ENCODE measurements at places on chromosomes 11 and 22.

GRCh38 chr22:42967933-42968332, 47.0 kb downstream of the PACSIN2 start:
- DNase-seq, result no peak

DNA sequence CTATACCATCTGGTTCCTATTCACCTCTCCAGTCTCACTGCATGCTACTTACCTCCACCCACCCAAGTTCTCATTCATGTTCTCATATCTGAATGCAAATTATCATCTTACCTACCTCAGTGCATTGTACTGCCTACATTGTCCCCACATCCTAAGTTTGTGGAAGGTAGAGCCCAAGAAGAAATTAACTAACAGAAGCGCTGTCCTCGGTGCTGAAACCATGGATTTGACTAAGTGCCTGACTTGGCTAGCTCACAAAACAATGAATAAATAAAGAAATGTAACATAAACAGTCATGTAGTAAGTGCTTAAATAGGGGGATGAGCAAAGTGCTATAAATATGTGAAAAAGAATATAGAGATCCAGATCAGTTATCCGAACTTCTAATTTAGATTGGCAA, 63.2 kb downstream of the GRIA4 start:
- no peak for DNase-seq

DNA sequence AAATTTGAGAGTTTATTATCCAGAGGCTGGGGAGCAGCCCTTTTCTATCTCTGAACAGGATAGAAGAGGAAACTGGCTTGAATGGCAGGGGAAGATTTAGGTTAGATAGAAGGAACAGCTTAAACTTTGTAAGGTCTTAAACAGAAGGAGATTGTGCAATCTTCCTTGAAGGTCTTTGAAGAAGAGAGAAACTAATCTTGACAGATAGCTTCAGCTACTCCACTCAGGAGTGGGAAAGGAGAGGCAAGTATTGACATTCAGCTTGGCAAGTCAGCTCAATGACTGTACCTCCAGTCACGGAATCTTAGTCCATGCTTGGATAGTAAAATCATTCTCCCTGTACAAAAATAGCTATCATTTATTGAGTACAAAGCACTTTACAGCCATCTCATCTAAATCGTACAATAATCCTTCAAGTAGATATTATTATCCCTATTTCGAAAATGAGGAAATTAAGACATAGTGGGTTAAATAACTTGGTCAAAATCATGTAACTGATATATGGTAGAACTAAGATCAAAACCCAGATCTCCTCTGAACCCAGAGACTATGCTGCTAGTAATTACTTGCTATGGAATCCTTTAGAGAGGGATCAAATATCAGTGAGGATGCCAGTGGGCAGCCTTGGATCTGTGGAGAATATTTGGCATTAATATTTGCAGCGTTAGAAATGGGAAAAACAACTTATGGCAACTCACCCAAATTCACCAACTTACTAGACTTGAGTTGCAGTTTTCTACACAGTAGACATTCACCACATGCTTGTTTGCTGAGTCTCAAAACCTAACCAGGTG, 14.6 kb downstream of the C11orf97 start:
- no peak for DNase-seq

DNA sequence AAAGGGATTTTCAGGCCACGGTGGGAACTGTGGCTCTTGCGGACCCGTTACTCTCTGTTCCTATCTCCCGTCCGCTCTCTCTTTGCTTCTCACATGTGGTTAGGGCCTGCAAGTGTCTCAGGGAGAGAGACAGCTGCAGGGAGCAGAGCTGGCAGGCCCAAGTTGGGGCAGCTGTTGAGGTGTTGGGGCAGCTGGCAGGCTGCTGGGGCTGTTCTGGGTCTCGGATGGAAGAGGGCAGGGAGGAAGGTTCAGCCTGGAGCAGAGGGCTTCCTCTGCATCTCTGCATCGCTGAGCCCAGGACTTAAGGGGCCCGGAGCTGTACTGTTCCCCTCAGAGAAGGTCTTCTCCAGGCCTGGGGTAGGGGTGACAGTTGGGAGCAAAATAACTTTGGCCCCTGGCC, 2.6 kb upstream of the CNIH2 start:
- DNase-seq, result no peak

- DNase-seq, result no peak
These were observed 104.5 kb upstream of the LMO1 start for GRCh38 chr11:8368194-8368593.

DNA sequence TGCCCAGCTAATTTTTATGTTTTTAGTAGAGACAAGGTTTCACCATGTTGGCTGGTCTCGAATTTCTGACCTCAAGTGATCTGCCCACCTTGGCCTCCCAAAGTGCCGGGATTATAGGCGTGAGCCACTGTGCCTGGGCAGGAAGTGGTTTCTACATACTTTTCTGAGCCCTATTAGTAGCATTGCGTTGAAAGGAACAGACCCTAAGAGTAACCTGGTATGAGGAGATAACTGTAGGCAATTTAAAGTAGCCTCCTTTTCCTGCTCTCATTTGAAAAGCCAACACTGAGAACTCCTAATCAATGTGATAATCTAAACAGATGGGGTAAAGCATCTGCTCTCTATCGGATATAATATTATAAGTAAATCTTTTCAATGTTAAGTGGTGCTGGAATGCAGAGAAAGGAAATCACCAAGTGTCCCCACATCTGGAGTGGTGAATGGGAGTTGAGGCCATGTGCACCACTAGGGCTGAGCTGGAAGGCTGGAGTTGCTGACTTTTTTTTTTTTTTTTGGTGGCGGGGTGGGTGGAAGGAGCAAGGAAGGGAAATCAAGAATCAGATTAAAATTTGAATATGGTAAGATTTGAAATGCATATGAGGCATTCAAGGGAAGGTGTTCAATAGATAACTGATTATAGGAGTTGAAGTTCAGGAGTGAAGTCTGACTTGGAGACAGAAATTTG, 20.7 kb downstream of the PDHX start:
- DNase-seq, result no peak

- no peak for DNase-seq
These were observed 40.8 kb downstream of the COMMD9 start for GRCh38 chr11:36248436-36248835.

- no peak for DNase-seq
These were observed 175.4 kb downstream of the CTTN start for GRCh38 chr11:70573701-70574151.

DNA sequence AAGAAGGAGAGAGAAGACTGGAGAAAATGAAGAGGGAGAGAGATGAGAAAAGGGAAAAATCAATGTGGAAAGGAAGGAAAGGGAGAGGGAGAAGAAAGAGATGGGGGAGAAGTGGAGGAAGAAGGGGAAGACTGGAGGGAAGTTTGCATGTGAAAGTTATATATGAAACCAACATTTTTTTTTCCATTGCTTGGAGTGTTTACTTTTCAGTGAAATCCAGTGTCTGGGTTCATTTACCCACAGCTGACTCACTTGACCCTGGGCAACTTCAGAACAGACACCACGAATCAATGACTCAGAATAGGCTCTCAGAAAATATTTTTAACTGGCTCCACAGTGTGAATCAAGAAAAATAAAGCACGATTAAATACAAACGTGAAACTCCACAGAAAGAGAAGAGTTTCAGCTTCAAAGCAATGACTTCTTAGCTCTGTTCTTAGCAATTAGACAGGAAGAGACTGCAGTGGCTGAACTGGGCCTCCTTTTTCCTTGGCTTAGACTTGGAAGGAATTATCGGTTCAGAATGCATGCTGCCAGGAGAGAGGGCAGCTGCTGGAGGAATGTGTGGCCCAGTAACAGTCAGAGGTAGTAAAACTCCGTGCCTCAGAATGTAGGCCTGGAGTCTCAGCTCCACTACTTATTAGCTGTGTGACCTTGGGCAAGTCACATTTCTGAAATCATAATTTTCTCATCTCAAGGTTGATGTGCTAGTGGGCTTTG, 237.5 kb downstream of the MIAT start:
- peak; percentile 80 for DNase-seq

- DNase-seq, result no peak
These were observed 3.4 kb downstream of the TIMM10 start for GRCh38 chr11:57527056-57527631.

- no peak for DNase-seq
These were observed 63.2 kb downstream of the ZBTB16 start for GRCh38 chr11:114122686-114123085.

GRCh38 chr22:39518996-39519680, 1.2 kb upstream of the ATF4 start:
- no peak for DNase-seq

DNA sequence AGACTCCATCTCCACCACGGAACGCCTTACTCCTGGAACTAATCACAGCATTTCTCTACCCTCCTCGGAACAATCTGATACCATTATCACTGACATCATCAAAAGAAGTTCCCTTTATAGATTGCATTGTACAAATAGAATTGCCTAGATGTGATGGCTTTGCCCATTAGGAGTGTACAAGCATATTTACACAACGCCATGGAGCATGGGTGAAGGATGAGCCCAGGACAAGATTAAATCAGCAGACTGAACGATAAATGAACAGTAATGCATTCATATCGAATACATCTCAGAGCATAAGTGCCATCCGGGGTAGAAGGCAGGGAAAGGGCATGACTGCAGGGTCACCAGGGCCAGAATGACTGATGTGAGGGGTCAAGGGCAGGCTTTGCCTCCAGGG, 57.3 kb downstream of the KIRREL3 start:
- DNase-seq, result no peak

DNA sequence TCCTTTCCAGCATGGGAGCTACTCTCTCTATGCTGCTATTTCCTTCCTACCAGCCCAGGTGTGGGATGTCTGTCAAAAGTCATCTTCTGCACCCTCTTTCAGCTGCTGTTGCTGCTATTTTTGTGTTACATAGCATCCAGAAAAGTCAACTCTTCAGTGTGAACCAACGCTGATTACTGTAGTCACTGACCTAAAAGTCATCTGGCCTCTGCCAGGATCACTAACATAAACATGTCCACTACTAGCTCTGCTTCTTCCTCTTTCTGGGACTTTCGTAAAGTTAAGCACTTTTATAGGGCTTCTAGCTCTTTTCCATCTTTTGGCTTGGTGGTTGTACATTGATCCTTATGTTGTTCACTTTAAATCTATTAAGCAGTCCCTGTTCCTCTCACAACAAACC, 90.2 kb upstream of the CARD18 start:
- no peak for DNase-seq

DNA sequence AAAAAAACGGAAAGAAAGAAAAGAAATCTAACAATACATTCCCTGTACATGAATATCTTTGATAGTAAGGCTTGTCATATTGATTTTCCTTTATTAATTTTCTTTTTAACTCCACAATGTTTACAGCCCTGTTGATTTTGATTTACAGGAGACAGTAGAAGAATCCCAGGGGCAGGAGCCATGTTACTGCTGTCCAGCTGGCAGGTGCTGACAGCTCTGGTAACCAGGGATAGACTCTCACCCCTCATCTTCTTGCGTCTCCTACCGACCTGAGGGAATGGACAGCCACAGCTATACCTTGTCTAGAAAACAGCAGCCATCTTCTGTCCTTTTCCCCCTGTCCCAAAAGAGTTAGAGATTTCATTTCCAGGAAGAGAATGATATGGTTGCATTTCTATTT, 37.4 kb downstream of the PRDM10 start:
- DNase-seq, result no peak

- DNase-seq, result no peak
These were observed 9.8 kb upstream of the CARD16 start for GRCh38 chr11:105054723-105055493.

DNA sequence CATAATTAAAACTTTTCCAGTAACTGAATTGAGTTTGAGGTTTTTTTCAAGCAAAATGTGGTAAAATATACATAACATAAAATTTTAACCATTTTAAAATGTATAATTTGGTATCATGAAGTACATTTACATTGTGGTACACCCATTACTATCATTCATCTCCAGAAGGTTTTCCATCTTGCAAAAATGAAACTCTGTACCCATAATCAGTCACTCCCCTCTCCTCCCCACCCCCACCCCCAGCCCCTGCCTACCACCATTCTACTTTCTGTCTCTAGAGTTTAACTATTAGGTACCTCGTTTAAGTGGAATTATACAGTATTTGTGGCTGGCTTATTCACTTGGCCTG, 63.7 kb downstream of the MICAL2 start:
- no peak for DNase-seq

- no peak for DNase-seq
These were observed 8.2 kb upstream of the HSPA8 start for GRCh38 chr11:123069908-123070821.

DNA sequence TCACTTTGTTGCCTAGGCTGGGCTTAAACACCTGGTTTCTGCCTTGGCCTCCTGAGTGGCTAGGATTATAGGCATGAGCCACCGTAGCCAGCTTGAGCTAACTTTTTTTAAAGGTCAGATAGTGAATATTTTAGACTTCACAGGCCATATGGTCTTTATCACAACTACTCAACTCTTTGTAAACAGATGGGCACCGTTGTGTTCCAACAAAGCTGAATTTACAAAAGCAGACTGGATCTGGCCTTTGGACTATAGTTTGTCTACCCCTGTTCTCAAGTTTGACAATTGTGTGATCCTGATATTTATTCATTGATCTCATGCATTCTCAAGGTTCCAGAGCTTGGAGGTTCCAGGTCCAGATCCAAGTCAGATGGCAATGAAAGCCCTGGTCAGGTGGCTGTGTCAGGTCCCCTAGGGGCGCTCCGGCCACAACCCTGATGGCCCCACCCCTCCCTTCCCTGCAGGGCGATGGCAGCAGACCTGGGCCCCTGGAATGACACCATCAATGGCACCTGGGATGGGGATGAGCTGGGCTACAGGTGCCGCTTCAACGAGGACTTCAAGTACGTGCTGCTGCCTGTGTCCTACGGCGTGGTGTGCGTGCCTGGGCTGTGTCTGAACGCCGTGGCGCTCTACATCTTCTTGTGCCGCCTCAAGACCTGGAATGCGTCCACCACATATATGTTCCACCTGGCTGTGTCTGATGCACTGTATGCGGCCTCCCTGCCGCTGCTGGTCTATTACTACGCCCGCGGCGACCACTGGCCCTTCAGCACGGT, 15.8 kb downstream of the P2RY2 start:
- no peak for DNase-seq

DNA sequence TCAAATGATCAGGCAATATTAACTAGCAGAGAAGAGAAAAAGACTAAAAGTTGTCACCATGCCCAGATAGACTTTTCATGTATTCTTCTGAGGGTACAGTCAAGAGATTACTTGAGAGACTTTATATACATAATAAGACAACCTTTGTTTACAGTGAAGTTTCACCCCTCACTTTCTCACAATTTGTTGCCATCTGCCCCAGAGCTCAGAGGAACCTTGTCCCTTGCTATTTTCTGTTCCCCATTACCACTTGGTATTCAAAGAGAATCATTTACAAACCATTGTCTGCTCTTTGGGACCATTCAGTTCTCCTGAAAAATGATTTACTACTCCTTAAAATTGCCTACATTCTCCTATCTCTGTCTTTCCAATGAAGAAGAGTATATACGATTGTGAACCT, 544.6 kb downstream of the CNTN5 start:
- DNase-seq, result no peak
